ENCODE measurements at places on chromosomes 13 and 19.
A peak's percentile ranks its signal among the peaks of the same experiment; 100 is the strongest.

GRCh38 chr13:75393839-75394520 is 88.0 kb downstream of the TBC1D4 start:
- DNase-seq = no peak

- DNase-seq = no peak
Observed at GRCh38 chr13:102487330-102487729, 85.5 kb upstream of the FGF14 start.

GRCh38 chr19:9972103-9972502 is 35.8 kb upstream of the OLFM2 start:
- no peak for DNase-seq

DNA sequence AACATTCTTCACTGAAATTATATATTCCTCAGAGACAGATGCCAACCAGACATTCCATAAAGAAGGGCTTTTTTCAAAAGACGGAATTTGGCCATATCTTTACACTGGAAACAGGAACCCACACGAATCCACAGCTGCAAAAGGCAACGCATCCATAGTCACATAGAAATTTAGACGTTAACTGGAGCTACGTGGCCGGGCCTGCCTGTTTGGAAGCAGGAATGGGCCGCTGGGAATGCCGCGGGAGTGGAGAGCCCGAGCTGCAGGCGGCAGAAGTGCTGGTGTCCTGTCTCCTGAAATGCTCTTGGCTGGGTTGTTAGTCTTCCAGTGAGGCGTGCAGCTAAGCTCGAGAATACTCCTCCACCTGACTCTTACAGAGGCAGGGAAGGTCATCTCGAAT is 122.2 kb downstream of the KL start:
- DNase-seq = no peak

- DNase-seq = peak; percentile 10
Observed at GRCh38 chr19:3586127-3586626, 899 bp downstream of the GIPC3 start.

- DNase-seq = peak; percentile 12
Observed at GRCh38 chr19:1025960-1026782, at the start of gene CNN2. Gene CNN2 (plus strand): TSS chr19:1026608. CDS start chr19:1026662, 54 bp downstream.

DNA sequence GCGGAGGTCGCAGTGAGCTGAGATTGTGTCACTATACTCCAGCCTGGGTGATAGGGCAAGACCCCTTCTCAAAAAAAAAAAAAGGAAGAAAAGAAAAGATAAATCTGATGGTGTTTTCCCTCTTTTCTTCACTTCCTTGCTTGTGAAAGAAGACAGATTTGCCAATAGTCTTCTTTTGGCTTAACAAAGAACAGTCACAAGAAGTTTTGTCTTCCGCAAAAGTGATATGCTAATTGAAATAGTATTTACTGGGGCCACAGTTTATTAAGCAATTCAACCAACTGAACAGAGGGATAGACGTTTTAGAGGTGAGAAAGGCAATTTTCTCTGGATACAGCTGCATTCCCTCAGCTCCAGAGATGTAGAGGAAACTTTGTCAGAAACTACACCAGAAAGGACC is 22.9 kb upstream of the PLAUR start:
- DNase-seq = no peak

DNA sequence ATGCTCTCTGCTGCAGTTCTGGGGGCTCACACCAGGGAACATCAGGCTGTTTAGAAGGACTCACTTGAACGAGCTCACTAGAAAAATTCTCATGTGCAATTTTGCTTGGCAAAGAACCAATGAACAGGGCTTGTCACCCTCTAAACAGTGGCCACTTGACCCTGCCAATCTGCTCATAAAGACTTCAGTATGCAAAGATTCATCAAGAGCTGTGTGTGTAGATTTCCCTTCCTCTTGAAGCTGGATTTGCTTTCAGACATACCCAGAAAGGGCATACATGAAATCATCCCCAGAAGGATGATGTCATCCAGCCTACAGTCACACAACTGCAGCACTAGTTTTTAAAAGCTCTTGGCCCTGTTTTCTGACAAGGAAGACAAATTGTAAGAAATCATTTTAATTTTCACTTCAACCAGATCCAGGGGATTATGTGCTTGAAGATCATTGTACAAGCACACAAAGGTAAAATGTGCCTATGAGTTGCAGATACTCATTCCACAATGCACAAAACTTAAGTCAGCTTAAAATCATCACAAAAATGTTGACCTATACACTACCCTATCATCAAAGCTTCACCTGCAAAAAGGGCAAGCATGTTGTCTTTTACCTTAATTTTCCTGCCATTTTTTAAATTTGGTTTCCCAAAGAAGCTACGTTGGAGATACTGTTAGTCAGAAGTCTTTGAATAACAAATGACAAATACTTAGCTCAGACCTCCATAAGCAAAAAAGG is 5.2 kb upstream of the STK24 start:
- DNase-seq = no peak

DNA sequence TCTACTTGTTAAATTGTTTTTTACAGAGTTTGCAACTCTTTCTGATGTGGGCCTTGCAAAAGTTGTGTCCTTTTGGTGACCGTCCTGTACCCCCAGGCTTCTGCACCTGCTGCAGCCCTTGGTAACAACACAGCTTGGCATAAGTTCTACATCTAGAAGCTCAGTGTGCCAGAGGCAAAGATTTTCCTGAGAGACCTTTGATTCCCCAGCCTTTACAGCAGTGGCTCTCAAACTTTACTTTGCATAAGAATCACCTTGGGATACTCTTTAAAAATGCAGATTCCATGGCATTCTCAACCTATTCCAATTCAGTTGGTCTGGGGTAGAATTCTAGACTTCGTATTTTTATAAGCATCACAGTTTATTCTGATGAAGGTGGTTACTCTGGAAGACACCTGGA is 260.9 kb downstream of the DCT start:
- DNase-seq = no peak
